ENCODE measurements at places on chromosomes 7 and 10.
A peak's percentile ranks its signal among the peaks of the same experiment; 100 is the strongest.

GRCh38 chr10:62850646-62851045 lies 34.5 kb upstream of the EGR2 start:
- DNase-seq: no peak

DNA sequence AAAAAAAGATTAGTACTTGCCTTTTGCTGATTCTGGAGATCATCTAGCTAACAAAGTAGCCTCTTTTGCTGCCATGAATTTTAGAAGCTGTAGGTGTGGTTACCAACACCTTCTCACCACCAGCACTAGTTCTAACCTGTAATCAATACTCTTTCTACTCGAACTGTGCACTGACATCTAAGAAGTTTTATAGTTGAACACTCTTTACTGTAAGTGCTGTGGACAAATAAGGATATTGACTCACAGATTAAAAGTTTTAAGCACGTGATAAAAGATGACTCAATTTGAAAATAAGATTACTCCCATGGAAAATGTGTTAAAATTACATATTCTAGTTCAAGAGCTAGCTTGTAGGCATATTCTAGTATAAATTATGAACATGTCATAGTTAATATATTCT lies 89.9 kb downstream of the REEP3 start:
- no peak for DNase-seq

GRCh38 chr7:114856625-114857024 lies 65.3 kb upstream of the MDFIC start:
- DNase-seq: no peak

GRCh38 chr7:48681006-48681405 lies 243.3 kb upstream of the CDC14C start:
- no peak for DNase-seq

GRCh38 chr10:131239450-131239849 lies 72.1 kb downstream of the TCERG1L start:
- no peak for DNase-seq

DNA sequence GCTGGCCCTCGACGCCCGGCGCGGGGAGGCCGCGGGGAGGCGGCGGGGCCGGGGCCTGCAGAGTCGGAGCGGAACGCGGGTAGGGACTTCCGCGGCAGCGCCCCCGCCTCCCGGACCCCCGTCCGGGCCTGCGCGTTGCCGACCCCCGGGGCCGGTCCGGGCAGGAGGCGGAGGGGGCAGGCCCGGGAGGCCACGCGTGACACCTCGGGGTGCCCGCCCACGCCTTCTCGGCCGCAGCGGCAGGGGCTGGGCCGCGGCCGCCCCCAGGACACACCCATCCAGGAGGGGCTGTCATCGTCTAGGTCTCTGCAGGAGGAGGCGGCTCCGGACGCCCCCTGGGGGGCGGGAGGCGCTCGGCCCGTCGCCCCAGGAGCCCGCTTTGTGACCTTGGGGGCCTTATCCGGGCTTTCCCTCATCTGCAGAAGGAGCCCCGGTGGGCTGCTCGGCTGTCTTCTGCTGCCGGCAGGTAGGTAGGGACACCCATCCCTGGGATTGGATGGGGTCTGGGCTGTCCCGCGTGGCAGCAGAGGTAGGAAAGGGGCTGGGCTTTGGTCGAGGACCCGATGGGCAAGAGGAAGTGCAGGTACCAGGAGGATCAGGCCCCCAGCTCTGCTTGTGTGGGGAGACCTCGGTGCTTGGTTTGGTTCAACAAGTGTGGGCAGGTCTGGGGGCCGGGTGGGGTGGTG lies 569 bp downstream of the ZNF316 start:
- peak; percentile 17 for DNase-seq

GRCh38 chr7:159012353-159013069 lies 132.2 kb downstream of the VIPR2 start:
- DNase-seq: no peak

DNA sequence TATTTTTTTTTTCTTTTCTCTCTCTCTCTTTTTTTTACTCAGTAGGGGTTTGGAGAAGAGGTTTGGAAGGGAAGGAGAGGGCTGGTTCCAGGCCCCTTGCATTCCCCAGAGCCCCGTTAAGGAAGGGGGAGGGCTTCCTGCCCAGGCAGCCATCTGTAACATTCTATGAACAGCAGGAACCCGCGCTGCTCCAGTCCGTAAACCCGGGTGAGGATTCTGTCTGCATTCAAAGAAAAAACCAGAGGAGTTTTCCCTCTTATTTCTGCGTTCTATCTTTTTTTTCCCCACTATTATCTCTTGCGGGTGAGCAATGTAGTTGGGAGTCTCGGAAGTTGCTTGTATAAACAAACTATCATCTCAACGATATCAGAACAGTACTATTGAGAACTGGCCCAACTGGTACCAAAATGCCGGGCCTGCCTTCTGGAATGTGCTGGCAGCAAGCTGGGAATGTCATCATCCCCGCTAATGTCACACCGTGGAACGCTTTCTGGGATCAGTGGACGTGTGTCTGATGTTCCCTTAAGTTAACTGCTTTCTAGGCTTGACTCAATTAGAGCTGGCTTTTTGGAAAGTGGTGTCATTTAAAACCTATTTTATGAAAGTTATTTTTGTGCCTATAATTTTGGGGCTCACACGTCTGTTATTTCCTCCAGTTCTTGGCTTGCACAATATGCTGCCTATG lies 153.1 kb upstream of the MEOX2 start:
- DNase-seq: no peak

- no peak for DNase-seq
Measured at GRCh38 chr10:87053111-87053510, 33.0 kb downstream of the FAM25A start.

GRCh38 chr10:96991313-96991841 lies 159.3 kb downstream of the LCOR start:
- no peak for DNase-seq

GRCh38 chr7:146943483-146943882 lies 826.9 kb downstream of the CNTNAP2 start:
- DNase-seq: no peak

DNA sequence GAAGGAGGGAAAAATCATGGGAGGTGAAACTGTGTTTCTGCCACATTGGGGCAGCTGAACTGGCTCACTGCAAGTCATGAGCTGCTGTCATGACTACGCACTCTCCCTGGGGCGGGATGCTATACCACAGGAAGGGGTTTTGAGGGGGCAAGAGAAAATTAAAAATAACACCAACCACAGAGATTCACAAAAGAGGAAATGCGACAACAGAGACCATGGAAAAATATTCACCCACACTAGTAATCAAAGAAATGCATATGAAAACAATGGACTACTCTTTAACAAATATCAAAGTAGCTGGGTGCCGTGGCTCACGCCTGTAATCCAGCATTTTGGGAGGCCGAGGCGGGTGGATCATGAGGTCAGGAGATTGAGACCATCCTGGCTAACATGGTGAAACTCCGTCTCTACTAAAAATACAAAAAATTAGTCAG lies 65.2 kb upstream of the TM9SF3 start:
- DNase-seq: no peak

GRCh38 chr7:29812185-29812876 lies 6.0 kb downstream of the WIPF3 start:
- DNase-seq: no peak

DNA sequence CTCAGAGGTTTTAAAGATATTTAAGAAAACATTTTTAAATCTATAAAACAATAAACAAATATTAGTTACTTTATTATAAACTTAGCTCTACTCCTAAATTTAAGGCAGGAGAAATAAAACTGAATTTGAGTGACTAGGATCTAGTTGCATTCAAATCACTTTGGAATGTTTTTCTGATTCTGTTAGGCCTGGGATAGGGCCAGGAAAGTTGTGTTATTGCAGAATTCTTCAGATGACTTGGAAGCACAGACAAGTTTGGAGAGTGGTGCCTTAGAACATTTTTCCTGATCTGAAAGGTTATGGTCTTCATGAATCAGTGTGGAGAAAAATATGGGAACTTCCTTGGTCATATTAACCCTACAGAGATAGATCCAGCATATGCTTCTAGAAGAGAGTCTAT lies 15.6 kb upstream of the SLC25A13 start:
- no peak for DNase-seq

GRCh38 chr7:31190906-31191305 lies 138.8 kb downstream of the ADCYAP1R1 start:
- no peak for DNase-seq

GRCh38 chr10:12181065-12181775 lies 14.5 kb downstream of the NUDT5 start:
- peak; percentile 32 for DNase-seq

DNA sequence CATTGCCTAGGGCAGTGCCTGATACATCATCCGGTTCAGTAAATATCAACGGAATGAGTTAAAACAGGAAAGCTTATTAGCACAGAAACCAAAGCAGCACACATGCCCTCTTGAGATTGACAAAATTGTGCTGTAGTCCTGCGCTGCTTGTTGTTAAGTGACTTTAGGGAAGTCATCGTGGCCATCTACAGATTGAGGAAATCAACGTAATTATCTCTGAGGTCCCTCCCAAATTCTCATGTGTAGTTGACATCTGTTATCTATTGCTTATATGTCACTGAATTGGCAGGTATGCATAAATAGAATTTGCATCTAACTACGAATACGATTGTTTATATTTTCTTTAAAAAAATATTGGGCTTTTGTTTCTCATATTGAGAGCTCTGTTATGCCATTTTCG lies 3.5 kb upstream of the GNB2 start:
- DNase-seq: no peak

DNA sequence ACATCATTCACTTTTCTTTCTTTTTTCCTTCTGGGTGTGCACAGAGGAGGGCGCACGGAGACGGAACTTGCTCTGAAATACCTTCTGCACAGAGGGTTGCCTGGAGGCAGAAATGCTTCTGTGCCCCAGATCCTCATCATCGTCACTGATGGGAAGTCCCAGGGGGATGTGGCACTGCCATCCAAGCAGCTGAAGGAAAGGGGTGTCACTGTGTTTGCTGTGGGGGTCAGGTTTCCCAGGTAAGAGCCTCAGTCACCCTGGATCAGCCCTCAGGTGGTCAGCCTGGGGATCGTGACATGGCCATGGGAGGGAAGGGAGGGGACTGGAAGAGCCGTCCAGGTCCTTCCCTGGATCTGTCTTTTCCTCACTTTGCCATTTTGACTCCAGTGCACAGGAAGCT lies 33.6 kb downstream of the VWA2 start:
- DNase-seq: no peak

DNA sequence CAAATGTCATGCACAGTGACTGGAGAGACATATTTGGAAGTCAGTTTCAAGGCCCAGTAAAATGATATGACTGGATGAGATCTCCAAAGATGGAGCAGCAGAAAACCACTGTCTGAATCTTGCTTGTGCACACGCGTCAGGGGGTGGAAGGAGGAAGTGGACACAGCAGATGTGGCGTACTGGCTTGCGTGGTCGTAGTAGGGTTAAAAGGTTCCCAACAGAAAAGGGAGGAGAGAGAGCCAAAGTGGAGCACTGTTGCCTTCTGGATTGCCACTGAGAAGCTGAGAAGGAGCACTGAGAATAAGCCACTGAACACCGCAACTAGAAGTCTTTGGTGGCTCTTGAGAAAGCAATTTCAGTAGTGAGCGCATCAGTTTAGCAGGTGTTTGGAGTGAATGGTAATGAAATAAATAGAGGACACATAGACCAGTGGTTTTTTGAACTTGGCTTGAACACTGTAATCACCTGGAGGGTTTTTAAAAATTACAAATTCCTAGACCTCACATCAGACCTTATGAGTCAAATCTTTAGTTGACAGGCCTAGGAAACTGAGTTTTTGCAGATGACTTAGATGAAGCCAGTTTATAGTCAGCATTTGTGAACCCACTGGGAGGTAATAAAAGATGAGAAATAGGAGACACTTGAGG lies 227.3 kb downstream of the PTEN start:
- DNase-seq: no peak

GRCh38 chr7:118436663-118437062 lies 212.2 kb downstream of the ANKRD7 start:
- DNase-seq: no peak

- DNase-seq: no peak
Measured at GRCh38 chr7:48643431-48644013, 280.8 kb upstream of the CDC14C start.

GRCh38 chr10:121069061-121069850 lies 218.1 kb downstream of the WDR11 start:
- DNase-seq: no peak

DNA sequence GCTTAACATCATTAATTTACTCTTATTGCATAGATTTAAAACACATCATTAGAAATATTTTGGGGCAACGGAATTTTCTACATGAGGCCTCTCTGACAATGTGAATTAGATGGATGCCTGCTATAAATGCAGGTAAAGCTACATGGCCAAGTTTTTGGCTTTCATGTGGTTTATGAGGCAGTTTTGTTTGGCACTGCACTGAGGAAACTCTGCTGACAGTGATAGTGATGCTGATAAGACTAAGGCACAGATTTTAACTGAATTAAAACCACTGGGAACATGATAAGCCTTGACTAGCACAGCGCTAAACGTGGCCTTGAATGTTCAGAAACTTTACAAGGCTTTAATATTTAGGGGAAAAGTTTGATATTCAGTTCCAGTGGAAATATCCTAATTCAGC lies 114.3 kb upstream of the NOBOX start:
- DNase-seq: no peak

DNA sequence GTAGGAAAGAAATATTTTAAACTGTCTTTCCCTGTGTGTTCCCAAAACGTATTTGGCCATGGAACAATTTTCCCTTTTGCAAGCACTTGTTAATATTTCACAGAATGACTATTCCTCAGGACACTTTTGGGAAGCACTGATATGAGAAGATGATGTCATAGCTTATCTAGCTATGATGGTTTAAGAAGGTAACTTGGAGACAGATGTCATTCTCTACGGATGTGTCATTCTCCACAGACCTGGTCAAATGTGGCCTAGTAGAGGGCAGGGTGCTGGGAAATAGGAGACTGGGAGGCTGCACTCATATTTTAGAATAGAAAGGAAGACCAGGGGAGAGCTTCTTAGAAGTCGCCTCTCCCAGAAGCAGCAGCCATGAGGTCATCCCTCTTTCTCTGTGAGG lies 220.7 kb upstream of the GLI3 start:
- DNase-seq: no peak

GRCh38 chr7:42614636-42615035 lies 297.2 kb downstream of the C7orf25 start:
- no peak for DNase-seq

DNA sequence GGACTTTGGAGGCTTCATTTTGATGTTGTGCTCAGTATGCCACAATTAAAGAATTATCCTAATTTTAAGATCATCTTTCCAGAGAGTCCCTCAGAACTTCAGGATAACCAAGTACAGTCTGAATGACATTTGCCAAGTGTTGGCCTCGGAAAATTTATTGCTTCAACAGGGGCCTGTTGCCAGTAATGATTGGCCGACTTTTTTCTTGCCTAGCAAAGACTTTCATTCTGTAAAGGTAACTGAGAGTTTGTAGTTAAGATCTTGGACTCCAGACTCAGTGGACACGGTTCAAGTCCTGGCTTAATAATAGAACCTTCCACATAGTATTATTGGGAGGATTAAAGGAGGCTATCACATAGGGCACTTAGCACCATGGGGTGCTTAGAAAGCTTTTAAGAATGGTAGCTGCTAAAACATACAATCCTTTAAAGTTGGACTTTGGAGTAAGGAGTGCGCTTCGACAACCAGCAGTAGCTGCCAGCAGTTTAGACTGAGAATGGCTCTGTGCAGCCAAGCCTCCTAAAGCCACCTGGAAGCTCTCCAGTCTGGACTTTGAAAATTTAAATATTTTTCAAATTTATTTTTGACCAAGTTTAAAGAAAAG lies 90.0 kb downstream of the PLCE1 start:
- no peak for DNase-seq
